ENCODE measurements at places on chromosomes 6 and 20.

- DNase-seq, result no peak
Observed at GRCh38 chr6:162907876-162908481, 180.2 kb downstream of the PACRG start.

DNA sequence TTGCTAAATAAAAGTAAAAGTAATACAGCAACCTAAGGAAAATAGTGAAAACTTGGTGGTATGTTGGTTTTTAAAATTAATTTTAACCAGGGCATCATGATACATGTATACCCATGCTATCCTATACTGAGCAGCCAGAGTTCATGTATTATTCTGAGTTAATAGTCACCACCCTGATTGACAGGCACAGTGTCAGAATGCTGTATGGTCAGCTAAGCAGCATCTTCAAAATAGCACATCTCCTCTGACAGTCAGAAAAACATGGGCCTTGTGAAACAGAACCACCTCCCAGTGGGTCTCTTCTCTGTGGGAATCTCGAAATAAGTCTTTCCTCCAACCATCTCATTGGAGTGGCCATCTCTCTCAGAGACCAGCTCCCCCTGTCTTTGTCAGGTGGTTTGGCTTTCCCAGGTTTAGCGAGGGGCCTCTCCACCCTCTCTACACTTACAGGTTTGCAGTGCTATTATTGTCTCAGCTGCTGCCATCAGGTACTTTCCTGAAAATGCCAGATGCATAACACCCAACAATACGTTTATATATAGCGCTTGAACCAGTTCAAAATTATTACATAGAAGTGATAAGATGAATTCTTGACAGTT, 47.1 kb upstream of the RNF8 start:
- DNase-seq, result no peak

DNA sequence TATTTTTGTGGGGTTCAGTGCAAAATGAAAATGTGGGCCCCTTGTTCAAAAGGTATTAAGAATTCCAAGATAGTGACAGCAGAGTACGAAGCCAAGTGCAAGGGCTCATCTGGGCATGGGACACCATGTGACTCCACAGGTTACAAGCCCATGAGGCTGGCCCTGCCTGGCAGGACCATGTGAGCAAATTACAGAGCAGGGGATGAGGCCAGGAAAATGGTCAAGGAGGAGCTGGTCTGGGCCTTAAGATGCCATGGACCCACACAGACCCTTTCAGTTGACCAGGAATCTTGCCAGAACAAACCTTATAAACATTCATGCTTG, 86.9 kb downstream of the SNX5 start:
- no peak for DNase-seq

- DNase-seq, result no peak
Observed at GRCh38 chr6:77433888-77434287, 29.4 kb downstream of the HTR1B start.

DNA sequence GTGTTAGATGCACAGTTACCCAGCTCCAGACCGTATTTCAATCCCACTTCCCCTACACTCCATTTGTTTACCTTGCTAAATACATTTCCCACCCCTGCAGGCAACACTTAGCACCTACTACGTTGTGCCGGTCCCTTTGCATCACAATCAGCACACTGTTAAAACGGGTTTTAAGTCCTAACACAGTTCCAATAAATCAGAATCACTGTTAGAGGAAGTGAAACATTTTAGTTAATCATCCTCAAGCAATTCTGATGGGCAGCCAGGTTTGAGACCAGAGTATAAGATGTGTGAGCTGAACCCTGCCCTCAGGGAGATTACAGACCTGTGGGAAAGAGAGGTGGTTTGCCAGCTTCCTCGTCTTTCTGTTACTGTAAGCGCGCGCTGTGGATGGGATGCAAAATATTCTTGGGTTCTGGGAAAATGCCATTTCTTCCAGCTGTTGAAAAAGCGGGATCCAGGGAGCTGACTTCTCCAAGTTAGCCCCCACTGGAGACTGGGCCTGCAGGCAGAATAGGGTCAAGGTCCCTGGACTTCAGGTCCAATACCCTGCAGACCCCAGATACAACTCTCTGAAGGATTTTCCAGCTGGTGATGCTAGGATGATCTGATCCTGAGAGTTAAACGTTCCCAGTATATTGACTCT, 3.1 kb downstream of the ZCCHC3 start:
- no peak for DNase-seq

GRCh38 chr20:50804437-50805348, 9.8 kb downstream of the BCAS4 start:
- DNase-seq, result no peak

DNA sequence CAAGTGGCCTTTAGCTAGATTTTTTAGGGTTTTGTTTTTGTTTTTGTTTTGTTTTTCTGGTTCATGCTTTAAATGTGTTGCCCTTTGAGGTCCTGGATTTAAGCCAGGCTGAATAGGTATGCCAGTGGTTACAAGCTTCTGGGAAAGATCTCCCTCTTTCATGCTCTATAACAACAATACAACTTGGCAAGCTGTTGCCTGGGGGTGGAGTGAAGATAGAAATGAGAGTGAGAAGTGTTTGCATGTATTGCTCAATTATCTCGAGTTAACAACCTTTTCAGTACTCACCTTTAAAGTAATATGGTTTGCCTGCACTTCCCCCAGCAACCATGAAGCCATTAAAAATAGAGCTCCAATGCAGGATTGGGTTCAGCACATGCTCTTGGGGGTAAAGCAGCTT, 19.2 kb upstream of the HAO1 start:
- no peak for DNase-seq

GRCh38 chr6:35468980-35469750, 964 bp downstream of the RPL10A start:
- DNase-seq, result no peak

- no peak for DNase-seq
Observed at GRCh38 chr20:63568170-63568981, 5.7 kb downstream of the HELZ2 start.

DNA sequence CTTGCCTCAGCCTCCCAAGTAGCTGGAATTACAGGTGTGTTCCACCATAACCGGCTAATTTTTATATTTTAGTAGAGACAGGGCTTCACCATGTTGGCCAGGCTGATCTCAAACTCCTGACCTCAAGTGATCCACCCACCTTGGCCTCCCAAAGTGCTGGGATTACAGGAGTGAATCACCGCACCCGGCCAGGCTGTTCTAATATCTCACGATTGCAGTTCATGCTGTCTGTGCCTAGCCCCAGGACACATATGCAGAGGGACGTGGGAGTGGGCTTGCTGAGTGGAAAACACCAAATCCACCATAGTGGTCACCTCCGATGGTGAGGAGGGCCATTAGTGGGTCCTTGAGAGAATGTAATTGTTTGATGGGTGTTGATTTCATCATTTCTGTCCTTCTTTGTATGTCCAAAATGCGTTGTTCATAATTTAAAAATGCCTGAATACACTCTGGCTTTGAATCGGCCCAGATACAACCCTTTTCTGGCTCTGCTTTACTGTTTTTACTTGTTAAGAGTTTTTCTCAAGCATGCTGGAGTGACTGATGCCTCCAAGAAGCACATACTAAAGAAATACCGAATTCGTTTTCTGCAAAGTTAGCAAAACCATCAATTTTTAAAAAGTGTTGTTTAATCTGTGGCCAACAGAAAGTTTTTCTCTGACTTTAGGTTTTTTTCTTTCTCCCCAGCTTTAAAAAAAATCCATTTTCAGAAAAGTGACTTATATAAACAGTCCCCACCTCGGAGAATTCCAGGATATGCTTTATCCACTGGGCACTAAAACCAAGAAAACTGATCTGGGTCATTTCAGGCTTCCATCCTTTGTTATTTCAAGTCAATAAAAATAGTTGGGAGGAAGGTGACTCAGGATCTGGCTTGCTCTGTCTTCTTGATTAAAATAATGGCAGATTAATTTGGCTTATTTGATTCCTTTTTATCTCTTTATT, 18.8 kb upstream of the RALGAPA2 start:
- no peak for DNase-seq

DNA sequence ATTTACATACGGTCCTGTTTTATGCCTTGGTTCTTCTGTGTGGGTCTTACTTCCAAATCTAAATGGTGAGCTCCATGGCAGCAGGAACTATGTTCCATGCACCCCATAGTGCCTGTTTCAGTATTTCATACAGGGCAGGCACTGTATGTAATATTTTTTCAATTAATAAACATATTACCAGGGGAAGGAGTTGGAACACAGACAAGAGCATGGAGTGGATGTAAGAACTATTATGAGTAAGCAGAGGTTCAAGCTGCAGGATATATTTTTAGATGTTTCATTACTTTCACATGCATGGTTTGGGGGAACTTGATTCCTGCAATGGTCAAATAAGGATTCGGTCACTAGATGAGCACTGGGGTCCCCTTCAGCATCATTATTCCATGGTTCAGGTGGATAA, 108.3 kb downstream of the KIF13A start:
- no peak for DNase-seq

DNA sequence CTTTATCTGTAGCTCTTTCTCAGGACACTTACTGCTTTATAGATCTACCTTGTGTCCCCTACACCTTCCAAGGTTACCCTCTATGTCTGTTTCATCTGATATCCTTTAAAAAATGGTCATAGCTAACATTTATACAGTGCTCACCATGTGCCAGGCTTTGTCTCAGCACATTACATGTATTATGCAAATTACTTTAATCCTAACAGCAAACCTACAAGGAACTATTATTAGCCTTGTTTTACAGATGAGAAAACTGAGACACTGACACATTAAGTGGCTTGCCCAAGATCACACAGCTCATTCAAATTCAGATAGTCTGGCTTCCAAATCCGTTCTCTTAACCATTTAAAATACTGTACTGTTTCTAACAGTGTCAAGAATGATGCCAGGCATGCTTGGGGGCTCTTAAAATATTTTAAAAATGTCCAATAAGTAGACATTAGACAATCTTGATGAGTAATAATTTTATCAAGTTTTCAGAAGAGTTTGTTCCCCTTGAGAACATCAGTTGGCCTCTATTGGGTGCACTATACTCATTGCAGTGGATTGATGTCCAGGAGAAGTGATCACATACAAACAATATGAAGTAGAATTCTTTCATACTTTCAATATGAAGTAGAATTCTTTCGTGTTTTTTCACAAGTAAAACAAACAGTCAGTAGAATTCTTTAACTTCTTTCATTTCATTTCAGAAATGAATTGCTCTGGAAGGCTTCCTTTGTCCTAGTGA, 69.6 kb downstream of the DNAH8 start:
- no peak for DNase-seq

GRCh38 chr20:48661575-48662455, 166.0 kb downstream of the PREX1 start:
- no peak for DNase-seq

DNA sequence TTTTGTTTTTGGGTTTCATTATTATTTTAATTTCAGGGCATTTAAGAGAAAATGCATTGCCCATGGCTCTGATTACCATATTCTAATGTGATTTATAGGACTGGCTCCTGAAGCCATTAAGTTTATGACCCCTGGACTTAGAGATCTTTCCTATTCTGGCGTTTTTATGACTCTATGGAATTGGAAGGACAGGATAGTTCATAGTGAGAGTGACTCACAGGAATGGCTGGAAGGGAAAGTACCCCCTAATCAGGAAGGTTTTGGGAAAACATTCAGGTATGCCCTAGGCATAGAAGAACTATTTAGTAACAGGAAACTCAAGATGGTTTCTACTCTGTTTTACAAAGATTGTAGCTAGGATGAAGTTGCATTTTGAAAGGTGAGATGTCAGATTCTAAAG, 108.6 kb upstream of the SLC2A12 start:
- DNase-seq, result no peak

GRCh38 chr6:170584954-170585498, 589 bp upstream of the PDCD2 start:
- DNase-seq, result no peak

Data from activated T-helper 1 cell treated with Interleukin-2 at 50 U/mL for 16 hours (primary cell).